ENCODE measurements at places on chromosomes 13 and 19. TPM values are rescaled to one million over a fixed set of nuclear protein-coding genes. Genes with fewer than 3 reads are reported as not detected.

SLC1A6 gene
- total RNA-seq, result 0.15 TPM

GRCh38 chr13:98451676-98452470 is 125.0 kb downstream of the STK24 start:
- DNase-seq, result no peak

DNA sequence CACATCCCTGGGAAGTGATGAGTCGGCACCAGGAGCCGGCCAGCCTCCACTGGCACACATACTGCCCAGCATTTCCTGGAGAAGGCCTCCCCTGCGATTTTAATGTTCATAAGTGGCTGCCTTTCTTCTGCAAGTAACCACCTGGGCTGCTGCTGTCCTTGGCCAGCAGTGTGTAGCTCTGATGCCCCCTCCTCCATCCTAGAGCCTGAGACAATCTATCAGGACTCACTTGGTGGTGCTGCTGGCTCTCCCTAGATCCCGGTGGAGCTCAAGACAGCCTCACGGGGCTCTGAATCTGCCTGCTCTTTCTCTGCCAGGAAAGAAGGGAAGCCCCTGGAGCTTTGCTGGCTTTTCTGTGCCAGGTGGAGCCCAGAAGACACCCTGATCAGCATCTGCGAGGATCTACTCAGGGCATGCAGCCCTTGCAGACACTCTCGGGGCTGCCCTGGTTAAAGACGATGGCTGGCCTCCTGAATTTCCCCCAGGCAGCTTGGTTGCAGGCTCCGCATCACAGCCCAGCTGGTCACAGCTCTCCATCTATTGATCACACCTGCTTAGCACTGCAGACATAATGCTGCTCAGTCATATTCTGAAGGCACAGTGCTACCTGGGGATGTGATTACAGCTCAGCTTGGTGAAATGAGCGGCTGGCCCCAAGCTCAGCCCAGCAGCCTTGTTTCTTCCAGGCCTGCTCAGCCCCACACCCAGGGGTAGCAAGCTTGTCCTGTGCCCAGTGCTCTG is 122.3 kb downstream of the ZDHHC20 start:
- no peak for DNase-seq

- DNase-seq, result no peak
Measured at GRCh38 chr13:64709079-64709478, 2521.1 kb downstream of the PCDH9 start.
